ENCODE measurements at places on chromosomes 5 and 9.
A peak's percentile ranks its signal among the peaks of the same experiment; 100 is the strongest.

GRCh38 chr5:61811052-61811451 is 479.0 kb downstream of the ZSWIM6 start:
- DNase-seq = no peak

DNA sequence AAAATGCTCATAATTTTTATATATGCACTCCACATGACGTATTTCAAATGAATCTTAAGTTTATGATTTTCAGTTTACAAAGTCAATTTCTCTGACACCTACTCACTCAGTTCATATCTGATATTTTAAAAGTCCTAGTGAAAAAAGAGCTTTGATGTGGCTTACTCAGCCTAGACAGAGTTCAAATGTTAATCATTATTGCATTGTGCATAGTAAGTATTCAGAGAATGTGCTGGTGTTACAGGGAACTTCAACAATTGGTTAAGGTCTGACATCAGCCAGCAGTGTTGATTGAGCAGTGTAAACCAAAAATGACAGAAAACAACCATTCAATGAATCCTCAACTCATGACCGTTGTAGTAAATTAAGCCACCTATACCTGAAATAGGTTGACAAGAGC is 147.2 kb upstream of the LHFPL2 start:
- no peak for DNase-seq

DNA sequence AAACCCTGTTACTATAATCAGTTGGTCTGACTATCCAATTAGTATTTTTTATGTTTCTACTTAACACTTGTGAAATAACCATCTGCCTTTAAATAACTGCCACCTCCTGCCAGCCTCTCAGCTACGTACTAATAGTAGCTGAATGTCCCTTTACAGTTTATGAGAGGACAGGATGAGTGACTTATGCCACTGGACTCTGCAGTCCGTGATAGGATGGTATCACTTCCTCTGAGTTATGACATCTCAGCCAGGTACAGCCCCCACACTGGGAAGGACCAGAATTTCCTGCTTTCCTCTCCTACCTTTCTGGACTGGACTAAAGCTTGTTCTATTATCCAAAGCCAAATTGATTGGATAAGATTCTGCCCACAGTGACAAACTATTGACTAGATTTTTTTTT is 102.9 kb downstream of the ZFAND5 start:
- no peak for DNase-seq

- DNase-seq = peak; percentile 49
These were observed 45.7 kb upstream of the CFAP157 start for GRCh38 chr9:127660886-127661741.

- peak; percentile 53 for DNase-seq
These were observed 14.4 kb upstream of the CCDC69 start for GRCh38 chr5:151238303-151238741.

GRCh38 chr9:135986605-135987004 is 25.4 kb upstream of the UBAC1 start:
- no peak for DNase-seq

- peak; percentile 79 for DNase-seq
These were observed 132.4 kb downstream of the ROR2 start for GRCh38 chr9:91817493-91818224.

DNA sequence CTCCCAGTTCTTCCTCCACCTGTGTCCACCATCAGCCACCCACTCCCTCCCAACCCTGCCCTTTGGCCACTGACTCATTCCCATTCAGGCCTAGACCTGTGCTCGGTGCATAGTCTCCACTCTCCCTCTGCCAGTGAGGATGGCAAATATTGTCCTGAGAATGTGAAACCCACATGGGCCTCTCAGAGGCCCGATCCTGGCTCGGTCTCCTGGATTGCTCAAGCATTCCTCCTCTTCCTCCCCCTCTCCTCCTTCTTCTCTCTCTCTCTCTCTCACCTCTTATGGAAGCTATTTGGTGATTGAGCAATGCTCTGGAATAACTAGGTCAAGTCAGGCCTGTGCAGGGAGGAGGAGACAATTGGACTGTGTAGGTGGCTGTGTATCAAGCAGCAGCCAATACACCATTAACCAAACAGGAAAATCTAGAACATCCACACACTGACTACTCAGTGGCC is 99.9 kb downstream of the KLF4 start:
- DNase-seq = no peak

GRCh38 chr5:173172166-173172565 is 27.8 kb downstream of the BNIP1 start:
- peak; percentile 46 for DNase-seq

DNA sequence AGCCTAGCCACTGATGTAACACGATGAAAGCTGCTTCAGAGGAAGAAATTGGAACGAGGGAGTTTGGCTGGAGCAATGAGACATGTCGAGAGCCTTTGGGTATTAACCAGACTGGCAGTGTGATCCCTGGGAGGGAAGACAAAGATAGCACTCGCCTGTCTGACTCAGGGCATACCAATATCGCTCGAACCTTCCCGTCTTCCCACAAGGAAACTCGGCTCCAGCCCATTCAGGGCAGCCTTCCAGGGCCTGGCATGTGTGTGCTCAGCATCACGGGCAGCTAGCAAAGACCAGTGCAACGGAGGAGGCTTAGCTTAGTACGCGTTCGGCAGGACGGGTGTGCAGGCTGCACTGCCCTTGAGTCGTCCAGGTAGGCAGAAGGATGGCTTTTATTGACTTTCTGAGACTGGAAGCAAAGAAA is 356.9 kb upstream of the WWC1 start:
- no peak for DNase-seq

GRCh38 chr5:36739751-36740221 is 133.4 kb downstream of the SLC1A3 start:
- peak; percentile 89 for DNase-seq

GRCh38 chr9:99181621-99182020 is 40.1 kb downstream of the ALG2 start:
- no peak for DNase-seq

Data from GM23338 (cell line).